ENCODE measurements at places on chromosomes 16 and 17. TPM values are rescaled to one million over a fixed set of nuclear protein-coding genes. Genes with fewer than 3 reads are reported as not detected.

DNA sequence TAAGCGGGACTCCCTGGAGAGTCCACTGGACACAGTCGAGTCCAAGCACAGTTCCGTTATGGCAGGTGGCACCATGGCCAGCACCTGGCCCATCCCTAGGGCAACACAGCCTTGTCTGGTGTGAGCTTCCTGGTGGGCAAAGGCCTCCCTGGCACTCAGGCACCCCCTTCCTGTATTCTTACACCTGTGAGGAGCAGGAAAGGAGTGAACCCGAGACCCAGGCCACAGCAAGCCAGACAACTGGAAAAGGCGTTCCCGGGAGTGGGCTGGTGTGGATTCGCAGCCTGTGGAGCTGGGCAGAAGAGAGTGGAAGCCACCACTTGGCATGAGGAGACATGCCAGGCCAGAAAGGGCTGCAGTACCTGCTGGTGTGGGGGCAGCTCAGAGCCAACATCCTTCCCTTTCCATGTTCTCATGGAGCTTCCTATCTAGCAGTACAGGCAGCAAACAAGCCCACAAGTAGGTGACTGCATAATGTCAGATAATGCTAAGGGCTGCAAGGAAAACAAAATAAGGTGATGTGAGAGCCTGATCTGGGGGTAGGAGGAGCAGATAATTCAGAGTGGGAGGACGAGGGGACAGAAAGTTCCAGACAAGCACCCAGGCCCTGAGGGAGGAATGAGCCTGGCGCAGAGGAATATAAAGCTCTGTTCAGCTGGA, 87.0 kb downstream of the GNAO1 start:
- no peak for DNase-seq

SPN gene
- 147 TPM for total RNA-seq

MYH13 gene
- not detected for total RNA-seq

PRAC2 gene
- not detected for total RNA-seq

KSR1 gene
- total RNA-seq: 36.7 TPM

DNA sequence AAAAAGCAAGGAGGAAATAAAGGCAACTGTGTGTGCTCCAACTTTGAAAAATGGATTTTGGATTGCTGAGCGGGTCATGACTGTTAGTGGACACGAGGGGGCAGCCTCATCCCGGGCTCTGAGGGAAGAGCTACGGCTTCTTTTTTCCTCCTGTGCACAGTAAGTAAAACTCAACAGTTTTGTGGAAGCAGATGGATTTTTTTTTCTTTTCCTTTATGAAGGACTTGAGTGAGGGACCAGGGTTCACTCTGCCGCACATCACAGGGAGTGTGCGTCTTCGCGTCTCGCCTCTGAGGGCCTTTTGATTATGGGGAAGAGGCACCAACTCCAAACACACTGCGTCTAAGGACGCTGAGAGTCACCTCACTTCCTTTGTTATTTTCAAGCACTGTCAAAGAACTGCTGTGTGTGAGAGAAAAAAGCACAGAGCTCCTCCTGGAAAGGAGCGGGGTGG, 80.3 kb upstream of the GOT2 start:
- peak; percentile 5 for DNase-seq

DNA sequence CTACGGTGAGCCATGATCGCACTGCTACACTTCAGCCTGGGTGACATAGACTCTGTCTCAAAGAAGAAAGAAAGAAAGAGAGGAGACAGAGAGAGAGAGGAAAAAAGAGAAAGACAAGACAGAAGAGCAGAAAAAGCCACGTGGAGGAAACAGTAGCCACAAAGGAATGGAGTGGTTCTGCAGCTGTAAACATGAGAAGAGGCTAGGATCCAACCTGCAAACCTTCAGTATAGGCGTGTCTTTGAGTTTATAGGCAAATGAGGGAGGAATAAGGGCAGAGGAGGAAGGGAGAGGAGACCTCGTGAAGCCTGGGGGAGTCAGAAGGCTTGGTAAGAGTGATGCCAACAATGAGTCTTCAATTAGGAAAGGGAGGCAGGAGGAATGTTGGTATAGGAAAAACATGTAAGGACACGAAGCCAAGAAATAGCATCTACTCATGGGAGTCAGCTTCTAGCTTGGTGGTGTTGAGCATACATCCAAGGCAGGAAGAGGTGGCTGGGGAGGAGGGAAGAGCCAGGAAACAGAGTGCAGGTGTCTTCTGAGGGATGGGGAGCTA, 3.9 kb downstream of the MED9 start:
- DNase-seq: no peak

GRCh38 chr16:56048425-56049105, 142.7 kb upstream of the GNAO1 start:
- no peak for DNase-seq

DNA sequence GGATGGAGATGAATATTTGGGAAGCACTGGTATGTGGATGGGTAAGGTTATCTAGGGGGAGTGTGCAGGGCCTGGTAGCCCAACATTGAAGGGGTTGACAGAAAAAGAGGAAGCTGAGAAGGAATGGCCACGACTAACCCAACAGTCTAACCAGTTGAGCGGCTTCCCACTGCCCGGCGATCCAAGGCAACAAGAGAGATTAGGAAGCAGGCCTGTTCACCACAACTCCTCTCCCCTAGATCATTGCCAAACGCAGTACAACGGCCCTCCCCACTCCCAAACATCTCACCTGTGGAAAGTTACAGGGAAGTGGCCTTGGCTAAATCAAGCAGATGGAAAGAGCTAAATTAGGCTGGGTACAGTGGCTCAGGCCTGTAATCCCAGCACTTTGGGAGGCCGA, 11.2 kb upstream of the RANGRF start:
- no peak for DNase-seq

- no peak for DNase-seq
These were observed 30.0 kb upstream of the SLC38A10 start for GRCh38 chr17:81324851-81325713.

ZC3H18 gene
- 141 TPM for total RNA-seq

- peak; percentile 32 for DNase-seq
These were observed 430 bp downstream of the AMFR start for GRCh38 chr16:56424791-56425438.

NHLRC4 gene
- 1.4 TPM for total RNA-seq

Measured in T-helper 17 cell (primary cell).